Effector CD4-positive, alpha-beta T cell (primary cell): ENCODE measurements at places on chromosomes 7 and 10.

DNA sequence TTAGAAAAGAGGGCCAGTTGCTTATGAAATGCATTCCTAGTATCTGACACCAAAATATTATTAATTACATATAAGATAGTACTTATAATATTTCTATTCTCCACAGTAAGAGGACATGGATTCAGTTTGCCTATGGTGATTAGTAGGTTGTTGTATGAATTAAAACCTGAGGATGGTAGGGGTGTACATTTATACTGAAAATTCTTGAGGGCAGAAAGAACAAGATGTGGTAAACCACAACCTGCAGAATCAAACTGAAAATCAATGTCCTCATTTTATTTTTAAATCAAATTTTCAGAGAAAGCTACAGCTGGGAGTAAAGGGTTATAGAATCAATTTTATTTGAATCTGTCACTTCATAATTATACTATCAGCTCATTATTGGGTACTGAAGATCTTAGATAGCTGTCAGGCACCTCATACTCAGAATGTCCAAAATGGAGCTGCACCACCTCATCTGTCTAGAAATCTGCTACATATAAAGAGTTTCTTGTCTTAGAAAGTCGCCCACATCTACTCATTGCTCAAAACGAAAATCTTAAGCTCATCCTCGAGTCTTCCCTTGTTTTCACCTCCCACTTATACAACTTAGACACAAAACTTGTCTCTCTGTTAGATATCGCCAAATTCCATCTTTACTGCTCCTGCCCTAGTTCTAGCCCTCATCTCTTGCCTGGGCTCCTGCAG is 65.4 kb downstream of the MYO3A start:
- DNase-seq = no peak

GRCh38 chr7:35695473-35695850 is 527 bp upstream of the HERPUD2 start:
- no peak for DNase-seq

DNA sequence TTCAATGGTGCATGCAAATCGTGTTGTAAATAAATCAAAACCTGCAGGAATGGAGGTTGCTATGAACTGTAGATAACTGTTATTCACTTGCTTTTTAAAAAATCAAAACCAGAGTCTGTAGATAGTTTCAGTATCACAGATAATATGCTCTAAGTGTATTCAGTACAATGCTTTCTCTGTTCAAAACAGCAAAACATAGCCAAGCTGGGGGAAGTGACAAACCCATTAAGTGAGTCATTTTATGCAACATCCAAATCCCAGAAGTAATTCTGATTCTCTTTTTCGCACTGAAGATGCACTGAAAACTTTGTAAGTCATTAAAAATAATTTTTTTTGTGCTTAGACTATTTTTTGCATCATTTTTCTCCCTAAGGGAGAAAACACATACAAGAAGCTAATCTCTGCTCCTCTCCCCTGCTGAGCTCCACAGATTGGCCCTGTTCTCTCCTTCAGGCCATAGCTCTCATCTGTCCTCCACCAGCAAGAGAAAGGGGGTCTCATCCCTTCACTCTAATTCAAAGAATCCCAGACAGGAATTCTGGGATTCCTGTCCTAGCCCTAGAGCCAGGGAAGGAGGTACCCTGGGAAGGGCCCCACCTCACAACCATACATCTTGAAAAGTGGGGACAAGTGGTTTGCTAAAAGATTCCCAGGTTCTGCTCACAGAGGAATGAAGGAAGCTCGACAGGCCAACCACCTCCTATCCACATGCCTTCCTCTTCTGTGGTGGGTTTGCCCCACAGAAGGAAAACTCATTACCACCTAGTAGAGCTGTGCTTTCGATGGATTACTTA is 4.9 kb downstream of the PRTFDC1 start:
- no peak for DNase-seq

- no peak for DNase-seq
Observed at GRCh38 chr7:106284714-106285050, at the start of gene NAMPT. Gene NAMPT, minus strand, starts transcription at chr7:106284983. Its CDS starts 99 bp downstream, at chr7:106284884.

DNA sequence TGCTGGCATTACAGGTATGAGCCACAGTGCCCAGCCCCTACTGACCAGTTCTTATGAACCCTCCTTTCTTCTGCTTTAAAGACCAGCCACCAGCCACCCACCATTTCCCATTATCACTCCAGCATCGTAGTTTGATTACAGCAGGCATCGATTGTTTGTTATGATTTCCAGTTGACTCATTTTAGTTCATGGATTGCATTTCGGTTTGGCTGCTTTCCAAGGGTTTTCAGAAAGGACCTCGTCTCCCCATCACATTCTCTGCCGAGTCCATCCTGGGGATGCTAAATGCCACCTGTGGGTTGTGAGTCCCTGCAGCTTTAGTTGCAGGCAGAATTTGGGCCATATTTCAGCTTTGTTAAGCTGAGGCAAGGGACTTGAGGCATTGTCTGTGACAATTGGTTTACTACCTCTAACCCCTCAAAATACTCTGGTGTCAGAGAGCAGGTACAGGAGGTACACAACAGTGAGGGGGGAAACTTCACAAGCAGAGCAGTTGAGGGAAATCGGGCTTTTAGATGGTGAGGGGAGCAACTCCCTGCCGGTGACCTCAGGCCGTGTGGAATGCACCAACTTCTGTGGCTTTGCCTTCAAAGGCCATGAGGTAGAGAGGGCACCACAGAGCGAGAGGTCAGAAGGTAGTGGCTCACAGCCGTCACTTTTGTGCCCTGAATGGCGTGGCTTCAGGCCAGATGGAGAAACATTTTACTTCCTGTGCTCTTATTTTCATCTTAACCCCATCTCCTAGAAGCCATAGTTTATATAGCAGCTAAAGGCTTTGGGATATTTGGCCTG is 203.8 kb downstream of the CCDC3 start:
- DNase-seq = no peak

- DNase-seq = no peak
Observed at GRCh38 chr7:31688372-31688771, 1.4 kb downstream of the PPP1R17 start.

- DNase-seq = no peak
Observed at GRCh38 chr7:91826377-91826776, 54.1 kb downstream of the MTERF1 start.

GRCh38 chr10:36171953-36172940 is 530.2 kb upstream of the FZD8 start:
- DNase-seq = no peak

DNA sequence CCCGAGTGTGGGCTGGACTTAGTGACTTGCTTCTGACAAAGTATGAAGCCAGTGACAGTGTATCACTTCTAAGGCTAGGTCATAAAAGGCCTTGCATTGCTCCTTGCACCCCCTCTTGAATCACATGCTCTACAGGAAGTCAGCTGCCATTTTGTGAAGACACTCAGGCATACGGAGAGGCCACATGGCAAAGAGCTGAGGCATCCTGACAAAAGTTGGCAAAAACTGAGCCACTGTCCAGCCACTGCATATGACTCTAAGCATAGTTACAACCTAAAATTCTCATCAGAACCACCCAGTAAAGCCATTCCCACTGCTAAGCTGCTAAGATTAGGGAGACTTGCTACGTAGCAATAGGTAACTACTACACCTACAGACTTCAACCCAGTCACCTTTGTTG is 18.6 kb downstream of the COBL start:
- DNase-seq = no peak

DNA sequence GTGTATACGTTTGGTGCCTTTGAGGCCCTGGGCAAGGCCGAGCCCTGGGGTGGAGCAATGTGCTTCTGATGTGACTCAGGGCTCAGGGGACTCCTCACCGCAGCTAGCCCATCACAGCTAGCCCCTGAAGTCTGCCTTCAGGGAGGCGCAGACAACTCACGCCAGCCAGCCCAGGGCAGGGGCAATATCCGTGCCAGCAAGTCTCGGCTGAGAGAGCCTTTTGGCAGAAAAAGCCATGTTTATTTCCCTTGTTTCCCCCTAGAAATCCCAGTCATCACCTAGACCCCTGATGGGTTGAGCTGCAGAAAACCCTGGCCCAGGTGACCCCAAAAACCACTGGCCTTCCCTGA is 90.4 kb downstream of the CHST15 start:
- no peak for DNase-seq

DNA sequence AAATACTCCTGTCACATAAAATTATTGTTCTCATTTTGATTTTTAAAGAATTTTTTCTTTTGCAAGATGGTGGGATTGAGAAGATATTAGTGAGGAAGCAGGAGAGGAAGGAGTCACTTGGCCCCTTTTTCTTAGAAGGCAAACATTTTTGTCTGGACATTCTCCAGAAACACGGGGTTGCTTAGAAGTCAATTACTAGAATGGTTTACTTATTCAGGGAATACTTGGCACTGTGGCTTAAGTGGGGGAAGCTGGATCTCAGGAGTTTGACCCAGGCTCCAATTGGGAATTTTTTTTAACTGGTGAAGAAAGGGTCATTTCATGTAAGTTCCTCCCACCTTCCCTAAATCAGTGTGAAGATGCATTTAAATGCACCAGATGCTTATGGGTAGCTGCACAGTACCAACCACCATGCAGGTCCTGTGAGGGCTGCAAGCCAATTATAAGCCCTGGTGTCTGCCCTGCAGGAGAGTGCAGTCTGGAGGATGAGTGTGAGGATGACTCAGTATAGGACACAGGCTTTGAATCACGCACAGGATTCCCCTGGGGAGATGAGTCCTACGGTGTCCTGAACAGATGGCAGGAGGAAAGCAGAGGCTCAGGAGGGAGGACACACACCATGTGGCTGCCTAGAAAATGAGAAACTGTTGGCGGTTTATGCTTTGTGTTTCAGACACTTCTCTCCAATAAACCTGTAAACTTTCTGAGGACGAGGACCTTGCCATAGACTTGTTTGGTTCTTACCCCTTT is 299.1 kb downstream of the PLXNA4 start:
- no peak for DNase-seq

DNA sequence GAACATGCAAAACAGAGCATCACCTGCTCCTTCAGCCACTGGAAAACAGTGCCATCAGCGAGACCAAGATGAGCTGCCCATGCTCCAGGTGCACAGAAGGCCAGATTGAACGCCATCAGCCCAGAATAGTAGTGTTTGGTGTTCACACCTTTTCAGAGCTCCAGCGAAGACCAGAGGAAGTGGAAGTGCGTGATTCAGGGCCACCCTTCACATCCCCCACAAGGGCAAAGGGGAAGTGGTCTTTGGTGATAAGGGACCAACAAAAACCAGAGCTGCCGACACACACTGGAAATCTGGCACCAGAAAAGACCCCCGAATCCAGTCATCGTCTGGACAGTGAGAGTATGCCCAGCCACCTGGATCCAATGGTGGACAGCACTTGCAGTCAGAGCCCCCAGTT is 29.5 kb upstream of the TMEM72 start:
- no peak for DNase-seq

- no peak for DNase-seq
Observed at GRCh38 chr7:134371971-134372370, 55.2 kb upstream of the SLC35B4 start.

DNA sequence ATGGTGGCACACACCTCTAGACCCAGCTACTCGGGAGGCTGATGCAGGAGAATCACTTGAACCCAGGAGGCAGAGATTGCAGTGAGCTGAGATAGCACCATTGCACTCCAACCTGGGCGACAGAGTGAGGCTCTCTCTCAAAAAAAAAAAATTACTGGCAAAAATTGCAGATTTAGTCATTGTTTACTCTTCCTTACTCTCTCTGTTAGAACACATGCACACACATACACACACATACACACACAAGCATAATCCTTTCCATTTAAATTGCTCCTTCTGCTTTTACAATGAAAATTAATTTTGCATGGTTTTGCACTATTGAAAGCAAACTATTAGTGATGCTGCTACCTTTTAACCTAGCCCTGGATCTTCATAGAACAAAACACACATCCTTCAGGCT is 15.4 kb upstream of the UCN3 start:
- no peak for DNase-seq

GRCh38 chr7:24888653-24889052 is 91.3 kb downstream of the OSBPL3 start:
- no peak for DNase-seq

GRCh38 chr7:136697271-136697670 is 171.2 kb upstream of the CHRM2 start:
- DNase-seq = no peak

DNA sequence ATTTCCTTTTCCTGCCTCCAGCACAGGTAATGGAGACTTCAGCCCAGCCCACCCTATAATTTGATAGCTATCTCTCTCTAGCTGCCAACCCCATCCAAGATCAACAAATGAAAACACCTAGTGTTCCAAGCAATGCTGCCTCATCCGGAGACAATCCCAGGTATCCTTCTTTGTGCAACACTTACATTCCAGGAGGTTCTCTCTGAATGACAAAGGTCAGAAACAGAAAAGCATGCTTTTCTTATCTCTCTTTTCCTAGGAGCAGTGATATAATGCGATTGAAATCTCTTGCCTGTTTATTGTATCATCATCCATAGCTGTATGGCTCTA is 699.3 kb downstream of the INHBA start:
- DNase-seq = no peak

GRCh38 chr7:143233816-143234532 is 12.1 kb downstream of the TAS2R40 start:
- no peak for DNase-seq

- no peak for DNase-seq
Observed at GRCh38 chr7:156347132-156347531, 293.4 kb upstream of the RNF32 start.

DNA sequence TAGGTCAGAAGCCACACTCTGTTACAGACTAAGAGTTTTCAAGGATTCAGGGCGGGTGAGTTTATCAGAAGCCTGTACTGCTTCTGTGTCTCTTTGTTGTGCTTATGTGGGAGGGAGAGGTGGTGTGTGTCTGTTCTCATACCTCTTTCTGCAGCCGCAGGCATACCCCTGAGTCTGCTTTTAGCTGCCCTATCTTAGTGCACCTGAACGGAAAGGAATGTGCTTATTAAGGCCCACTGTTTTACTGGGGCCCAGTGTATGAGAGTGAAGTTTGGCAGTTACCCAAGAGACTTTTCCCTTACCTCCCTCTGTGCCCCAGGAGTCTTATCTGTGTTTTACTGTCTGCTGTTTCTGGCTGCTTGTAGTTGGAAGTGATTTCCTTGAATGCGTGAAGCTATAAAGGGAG is 104.3 kb downstream of the TYW1 start:
- DNase-seq = no peak

- no peak for DNase-seq
Observed at GRCh38 chr7:39621784-39622411, 1.5 kb upstream of the RALA start.

- DNase-seq = no peak
Observed at GRCh38 chr7:134196439-134196838, 69.3 kb downstream of the LRGUK start.

GRCh38 chr10:132711613-132712121 is 74.3 kb downstream of the NKX6-2 start:
- DNase-seq = no peak
